NCI-H2107 (cell line): ENCODE measurements at places on chromosomes 4 and X.

- no peak for DNase-seq
Measured at GRCh38 chrX:110421500-110422455, 63.1 kb downstream of the RTL9 start.

- no peak for DNase-seq
Measured at GRCh38 chrX:42967681-42968300, 189.8 kb upstream of the PPP1R2C start.

DNA sequence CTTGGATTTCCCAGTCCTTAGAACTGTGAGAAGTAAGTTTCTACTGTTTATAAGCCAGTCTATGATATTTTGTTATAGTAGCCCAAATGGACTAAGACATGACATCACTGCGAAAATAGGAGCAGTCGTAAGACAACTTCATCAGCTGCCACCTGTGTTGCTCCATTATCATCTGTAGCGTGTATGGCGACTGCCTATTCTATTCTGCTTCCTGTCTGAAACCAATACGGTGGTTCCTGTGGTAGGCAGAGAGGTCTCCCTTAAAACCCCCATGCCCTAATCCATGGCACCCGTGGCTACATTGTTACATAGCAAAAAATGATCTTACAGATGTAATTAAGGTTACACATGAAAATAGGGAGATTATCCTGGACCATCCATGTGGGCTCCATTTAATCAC, 105.4 kb upstream of the FAT1 start:
- no peak for DNase-seq

GRCh38 chr4:98363431-98363830, 102.2 kb downstream of the RAP1GDS1 start:
- DNase-seq: no peak

DNA sequence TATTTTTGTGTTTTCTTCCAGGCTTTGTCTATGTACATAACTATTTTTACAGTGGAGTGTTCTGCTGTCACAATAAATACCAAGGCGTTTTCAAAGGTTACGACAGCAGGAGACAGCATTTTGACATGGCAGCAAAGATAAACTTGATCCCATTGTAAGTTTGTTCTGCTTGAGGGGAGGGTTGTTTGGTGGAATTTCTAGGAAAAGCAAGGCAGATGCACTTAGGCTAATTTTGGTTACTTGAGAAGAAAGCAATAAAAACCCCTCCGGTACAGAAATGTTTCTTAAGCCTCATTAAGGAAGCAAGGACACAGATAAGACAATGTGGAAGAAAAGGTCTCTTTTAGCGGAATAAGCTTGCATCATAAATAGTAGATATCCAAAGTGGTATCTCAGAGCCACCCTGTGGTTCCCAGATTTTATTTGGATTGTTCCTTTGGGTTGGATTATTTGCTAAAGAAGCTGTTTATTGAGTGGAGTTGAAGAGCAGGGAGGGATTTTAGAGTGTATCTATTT, 54.3 kb downstream of the CLCN5 start:
- no peak for DNase-seq

- no peak for DNase-seq
Measured at GRCh38 chr4:163611784-163612445, 117.4 kb downstream of the TMA16 start.

DNA sequence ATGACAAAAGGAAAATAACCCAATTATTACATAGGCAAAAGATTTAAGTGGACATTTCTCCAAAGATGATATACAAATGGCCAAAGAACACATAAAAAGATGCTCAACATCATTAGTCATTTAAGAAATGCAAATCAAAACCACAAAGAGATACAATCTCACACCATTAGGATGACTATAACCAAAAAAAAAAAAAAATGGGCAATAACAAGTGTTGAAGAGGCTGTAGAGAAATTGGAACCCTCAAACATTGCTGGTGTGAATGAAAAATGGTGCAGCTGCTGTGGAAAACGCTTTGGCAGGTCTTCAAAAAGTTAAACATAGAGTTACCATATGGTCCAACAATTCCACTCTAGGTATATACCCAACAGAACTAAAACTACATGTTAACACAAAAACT, 5.6 kb upstream of the PRDX4 start:
- no peak for DNase-seq

GRCh38 chrX:40224658-40225057, 126.9 kb upstream of the BCOR start:
- DNase-seq: no peak

DNA sequence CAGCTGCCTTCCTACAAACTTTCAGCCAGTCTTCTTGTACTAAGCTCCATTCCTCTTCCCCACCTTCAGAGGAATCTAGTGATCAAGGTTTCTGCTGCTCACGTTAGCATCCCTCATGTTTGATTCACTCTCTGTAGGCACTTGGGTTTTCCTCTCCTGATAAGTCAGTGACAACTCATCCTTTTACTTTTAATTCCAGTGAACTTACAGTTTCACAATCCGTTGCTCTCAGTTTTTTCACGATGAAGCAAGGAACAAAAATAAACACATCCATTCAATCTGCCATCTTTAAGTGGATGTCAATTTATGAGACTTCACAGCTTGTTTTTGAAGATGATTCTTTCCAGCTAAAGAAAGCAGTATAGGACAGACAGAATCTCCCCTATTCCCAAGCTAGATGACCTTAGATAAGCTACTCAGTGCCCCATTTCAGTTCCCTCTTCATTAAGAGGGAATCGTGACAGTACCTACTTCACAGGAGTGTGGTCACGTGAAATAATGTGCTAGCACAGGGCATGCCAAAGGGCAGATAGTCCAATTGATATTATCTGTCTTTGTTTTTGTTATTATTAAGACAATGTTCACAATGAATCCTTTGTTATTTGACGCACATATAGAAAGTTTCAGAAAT, 234.3 kb downstream of the PALLD start:
- no peak for DNase-seq
